ENCODE measurements at places on chromosomes 3 and 15.

GRCh38 chr3:123347691-123348264 lies 101.1 kb downstream of the ADCY5 start:
- no peak for DNase-seq

DNA sequence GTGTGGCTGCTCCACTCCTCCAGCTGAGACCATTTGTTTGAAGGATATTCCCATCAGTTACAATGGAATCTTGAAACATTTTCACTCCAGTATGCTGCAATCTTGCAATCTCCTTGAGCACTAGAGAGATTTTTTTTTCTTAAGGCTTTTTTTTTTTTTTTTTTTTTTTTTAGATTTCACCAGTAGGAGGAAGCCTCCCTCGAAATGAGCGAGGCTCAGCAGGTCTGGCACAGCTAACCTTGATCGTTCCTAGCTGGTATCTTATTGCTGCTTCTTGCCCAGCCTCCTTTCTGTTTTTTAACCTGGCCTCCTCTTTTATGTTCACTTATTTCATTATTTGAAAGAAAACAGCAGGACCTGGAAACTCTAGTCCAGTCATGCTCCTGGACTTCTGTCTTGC lies 48.1 kb downstream of the RAP2B start:
- no peak for DNase-seq

DNA sequence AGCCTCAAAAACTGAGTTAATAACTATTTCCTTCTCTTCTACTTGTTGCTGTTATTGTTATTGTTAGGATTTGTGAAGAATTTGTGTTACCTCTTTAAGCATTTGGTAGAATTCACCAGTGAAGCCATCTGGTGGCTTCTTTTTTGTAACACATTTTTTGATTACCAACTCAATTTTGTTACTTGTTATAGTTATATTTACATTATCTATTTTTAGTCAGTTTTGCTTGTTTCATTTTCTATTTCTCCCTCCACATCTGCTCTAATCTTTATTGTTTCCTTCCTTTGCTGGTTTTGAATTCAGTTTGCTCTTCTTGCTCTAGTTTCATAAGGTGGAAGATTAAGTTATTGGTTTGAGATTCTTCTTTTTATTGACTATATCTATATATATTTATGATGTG lies 3.7 kb upstream of the SLC9C1 start:
- DNase-seq, result no peak

GRCh38 chr3:8452112-8452511 lies 49.5 kb upstream of the LMCD1 start:
- DNase-seq, result no peak

- DNase-seq, result no peak
These were observed 35.4 kb downstream of the TPM1 start for GRCh38 chr15:63077952-63078351.
